ENCODE measurements at places on chromosomes 7 and 10. TPM values are rescaled to one million over a fixed set of nuclear protein-coding genes. Genes with fewer than 3 reads are reported as not detected.

DNA sequence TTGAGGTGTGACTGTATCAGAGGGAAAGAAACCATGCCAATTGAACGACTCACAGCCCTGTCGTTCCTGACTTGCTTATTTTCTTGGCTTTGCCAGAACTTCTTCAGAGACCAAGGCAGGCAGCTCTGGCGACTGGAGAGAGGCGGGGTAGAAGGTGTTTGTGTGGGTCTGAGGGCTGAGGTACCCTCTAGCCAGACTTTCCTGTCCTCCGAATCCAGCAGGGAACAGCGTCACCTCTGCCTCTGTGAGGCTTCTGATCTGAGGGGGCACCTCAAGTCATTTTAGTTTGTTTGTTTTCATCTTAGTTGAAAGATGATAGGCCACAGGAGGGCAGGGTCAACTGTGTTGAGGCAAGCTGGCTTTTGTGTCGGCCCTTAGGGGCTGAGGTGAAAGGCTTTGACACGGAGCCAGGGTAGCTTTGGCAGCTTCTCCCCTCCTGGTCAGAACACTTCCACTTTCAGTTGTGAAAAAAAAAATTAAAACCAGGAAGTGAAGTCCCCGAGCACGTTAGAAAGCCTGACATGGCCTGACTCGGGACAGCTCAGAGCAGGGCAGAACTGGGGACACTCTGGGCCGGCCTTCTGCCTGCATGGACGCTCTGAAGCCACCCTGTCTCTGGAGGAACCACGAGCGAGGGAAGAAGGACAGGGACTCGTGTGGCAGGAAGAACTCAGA is 1.9 kb downstream of the ACSL5 start:
- DNase-seq = peak; percentile 56

ZPBP gene
- not detected for total RNA-seq

FBH1 gene
- total RNA-seq = 119 TPM

- no peak for DNase-seq
These were observed 69.3 kb downstream of the ETV1 start for GRCh38 chr7:13920053-13920697.

DNA sequence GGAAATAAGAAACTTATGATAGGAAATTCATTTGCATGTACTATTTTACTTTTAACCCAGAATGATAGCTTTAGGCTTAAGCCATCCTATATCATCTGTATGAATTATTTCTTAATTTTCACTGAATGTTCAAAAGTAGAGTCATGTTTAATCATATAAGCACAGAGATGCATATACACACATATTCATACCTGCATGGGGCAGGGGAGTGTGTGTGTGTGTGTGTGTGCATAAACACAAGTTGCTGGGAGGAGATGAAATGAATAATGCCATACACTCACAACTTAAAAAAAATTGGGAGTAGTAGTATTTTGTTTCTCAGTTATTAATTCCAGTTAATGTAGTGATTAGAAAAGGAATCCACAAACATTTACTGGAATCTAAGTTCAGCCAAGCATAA is 83.1 kb upstream of the IKZF1 start:
- DNase-seq = no peak

DNA sequence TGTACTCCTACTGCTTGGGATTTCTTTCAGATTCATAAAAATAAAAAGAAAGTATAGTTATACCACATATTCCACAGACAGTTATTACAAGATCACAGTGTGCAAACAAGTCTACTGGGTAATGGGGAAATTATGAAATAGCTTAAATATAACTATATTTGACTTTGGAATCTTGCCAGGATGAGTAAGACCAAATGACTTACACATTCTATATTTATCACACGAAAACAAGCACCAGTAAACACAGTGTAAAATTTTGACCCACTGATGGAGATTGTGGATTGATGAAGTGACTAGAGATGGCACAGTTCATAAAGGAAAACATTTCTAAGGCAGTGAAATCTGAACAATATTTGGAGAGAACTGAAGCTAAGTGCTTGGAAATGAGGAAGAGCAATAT is 339.7 kb downstream of the THSD7A start:
- DNase-seq = no peak
